Hematopoietic multipotent progenitor cell (in vitro differentiated cells): ENCODE measurements at places on chromosomes 4 and X.

- DNase-seq: no peak
These were observed 30.6 kb downstream of the SETD7 start for GRCh38 chr4:139525414-139525813.

DNA sequence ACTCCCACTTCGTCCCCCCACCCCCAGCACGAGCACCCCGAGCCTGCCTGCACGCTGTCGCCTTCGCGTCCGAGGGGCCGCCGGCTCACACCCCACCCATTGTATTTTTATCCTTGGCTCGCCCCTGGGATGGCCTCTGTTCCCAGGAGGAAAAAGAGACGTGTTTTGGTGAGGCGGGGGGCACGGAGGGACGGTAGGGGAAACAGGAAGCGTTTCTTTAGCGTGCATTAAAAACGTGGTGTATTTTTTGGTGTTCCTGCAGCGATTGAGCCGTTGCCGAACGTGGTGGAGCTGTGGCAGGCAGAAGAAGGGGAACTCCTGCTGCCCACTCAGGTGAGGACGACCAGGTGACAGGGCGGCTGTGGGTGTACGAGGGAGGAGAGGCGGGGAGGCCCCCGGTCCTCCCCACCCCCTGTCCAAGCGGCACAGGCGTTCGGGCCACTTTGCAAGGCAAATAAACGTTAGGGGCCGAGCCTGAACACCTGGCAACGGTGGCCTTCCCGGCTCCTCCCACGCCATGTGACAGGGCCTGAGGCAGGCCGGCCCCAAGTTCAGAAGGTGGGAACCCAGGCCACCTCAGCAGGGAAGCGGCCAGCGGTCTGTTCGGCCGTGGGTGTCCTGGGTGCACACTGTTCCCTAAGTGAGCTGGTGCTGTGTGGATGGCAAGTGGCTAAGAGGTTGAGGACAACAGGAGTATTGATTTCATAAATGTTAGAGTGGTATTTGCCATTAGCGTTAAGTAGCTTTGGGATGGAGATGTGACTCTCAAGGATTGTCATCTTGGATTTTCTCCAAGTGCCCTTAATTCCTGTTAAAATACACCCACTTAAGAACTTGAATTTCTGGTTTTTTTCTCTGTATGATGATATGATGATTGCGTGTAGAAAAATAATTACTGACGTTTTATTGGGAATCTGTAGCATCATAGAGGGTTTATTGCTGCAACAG is 1.1 kb downstream of the TMEM131L start:
- DNase-seq: no peak

- DNase-seq: no peak
These were observed 622.7 kb downstream of the RAPGEF2 start for GRCh38 chr4:159725571-159725970.

GRCh38 chr4:10225096-10225495 is 108.5 kb upstream of the WDR1 start:
- no peak for DNase-seq

GRCh38 chr4:22071749-22072148 is 123.2 kb upstream of the KCNIP4 start:
- no peak for DNase-seq

- no peak for DNase-seq
These were observed 16.6 kb downstream of the USO1 start for GRCh38 chr4:75741027-75741426.

- DNase-seq: no peak
These were observed 12.8 kb upstream of the F8A1 start for GRCh38 chrX:154873329-154873728.
